Activated CD8-positive, alpha-beta memory T cell treated with anti-CD3 and anti-CD28 coated beads, Interleukin-2, amount 10 ng/mL, durations not matched to agents 7 days and 5 days (primary cell): ENCODE measurements at places on chromosomes 2 and 18. TPM values are rescaled to one million over a fixed set of nuclear protein-coding genes. Genes with fewer than 3 reads are reported as not detected.

GCA gene
- total RNA-seq = 17.2 TPM

RAX gene
- not detected for total RNA-seq

SRD5A2 gene
- total RNA-seq = not detected

DNA sequence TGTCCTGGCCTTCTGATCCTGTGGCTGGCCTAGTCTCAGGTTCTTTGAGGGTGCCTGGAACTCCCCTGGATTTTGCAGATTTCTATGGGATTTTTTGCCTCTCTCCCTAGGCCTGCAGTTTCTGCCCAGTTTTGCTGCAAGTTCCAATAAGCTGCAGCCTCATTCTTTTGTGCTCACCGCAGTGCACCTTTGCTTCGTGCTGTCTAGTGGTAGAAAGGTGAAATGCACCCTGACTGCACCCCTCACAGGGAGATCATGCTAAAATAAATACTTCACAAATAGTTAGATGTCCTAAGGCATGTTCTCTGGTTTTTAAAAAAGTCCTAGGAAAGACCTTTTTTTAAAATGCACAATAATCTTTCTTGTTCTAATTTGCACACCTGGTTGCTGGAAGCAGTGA lies 72.5 kb downstream of the GNAL start:
- DNase-seq = no peak
- H3K27me3 ChIP-seq = peaks cover 9% of the 10 kb centered on the region
- no peaks in the 10 kb centered on the region for H3K36me3 ChIP-seq
- H3K27ac ChIP-seq = no peak overlapping the region
- peaks cover 10% of the 10 kb centered on the region for H3K4me1 ChIP-seq
- no peak overlapping the region for H3K4me3 ChIP-seq

- no peaks in the 10 kb centered on the region for H3K27me3 ChIP-seq
- no peak for DNase-seq
- H3K36me3 ChIP-seq = peaks cover 19% of the 10 kb centered on the region
- H3K4me3 ChIP-seq = no peak overlapping the region
These were observed 2.6 kb upstream of the BCL2 start for GRCh38 chr18:63322206-63322605.

DNA sequence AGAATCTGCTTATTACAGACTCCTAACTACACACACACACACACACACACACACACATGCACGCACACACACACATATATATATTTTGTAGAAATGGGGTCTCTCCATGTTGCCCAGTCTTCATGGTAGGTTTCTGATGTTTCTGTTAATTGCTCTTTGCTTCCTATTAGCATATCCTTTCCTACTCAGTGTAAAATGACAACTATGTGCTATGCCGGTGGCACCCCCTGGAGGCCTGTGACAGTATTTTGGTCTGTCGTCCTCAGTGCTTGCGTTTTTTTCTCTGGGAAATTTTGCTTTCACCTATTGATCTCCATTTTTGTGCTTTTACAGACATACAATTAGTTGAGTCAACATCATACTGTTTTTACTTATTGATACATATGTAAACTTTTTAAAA lies 322.1 kb downstream of the LRRTM1 start:
- DNase-seq = no peak
- H3K27me3 ChIP-seq = no peaks in the 10 kb centered on the region
- no peaks in the 10 kb centered on the region for H3K4me1 ChIP-seq
- H3K27ac ChIP-seq = no peak overlapping the region
- no peak overlapping the region for H3K4me3 ChIP-seq
- H3K36me3 ChIP-seq = no peaks in the 10 kb centered on the region
